NCI-H524 treated with DMSO at 0.1 percent for 48 hours (cell line): ENCODE measurements at places on chromosomes 6 and 20.

GRCh38 chr6:154605882-154606370 lies 95.4 kb upstream of the CNKSR3 start:
- DNase-seq = no peak

DNA sequence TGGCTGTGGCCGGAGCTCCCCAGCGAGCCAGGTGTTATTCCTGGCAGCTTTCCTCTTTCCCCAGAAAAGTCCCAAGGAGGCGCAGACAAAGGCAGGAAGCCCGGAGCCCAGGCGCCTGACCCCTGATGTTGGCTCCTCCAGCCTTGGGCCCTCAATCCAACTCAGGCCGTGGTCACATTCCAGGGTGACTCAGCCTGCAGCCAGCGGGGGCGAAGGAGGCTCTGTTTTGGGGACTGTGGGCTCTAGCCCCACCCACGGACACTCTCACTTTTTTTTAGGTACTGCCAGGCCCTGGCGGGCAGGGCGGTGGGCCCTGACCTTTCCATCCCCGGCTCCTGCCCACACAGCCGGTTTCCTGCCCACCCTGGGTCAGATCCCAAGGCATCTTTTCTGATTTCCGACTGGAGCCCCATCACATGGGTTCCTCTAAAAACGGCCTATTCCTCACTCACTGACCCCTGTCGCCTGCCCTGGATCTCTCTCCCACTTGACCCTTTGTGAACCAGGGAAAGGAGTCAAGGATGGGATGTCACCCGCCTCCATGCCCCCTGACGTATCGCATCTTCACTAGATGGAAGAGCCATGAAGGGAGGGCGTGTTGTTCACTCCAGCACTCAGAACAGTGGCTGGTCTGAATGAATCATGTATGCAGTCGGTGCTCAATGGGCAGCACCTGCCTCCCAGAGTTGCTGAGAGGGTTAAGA lies 5.5 kb downstream of the PTGIS start:
- no peak for DNase-seq

- peak; percentile 25 for DNase-seq
Measured at GRCh38 chr6:111478749-111479148, 4.3 kb downstream of the REV3L start.

GRCh38 chr20:32281711-32282110 lies 4.3 kb downstream of the KIF3B start:
- no peak for DNase-seq

DNA sequence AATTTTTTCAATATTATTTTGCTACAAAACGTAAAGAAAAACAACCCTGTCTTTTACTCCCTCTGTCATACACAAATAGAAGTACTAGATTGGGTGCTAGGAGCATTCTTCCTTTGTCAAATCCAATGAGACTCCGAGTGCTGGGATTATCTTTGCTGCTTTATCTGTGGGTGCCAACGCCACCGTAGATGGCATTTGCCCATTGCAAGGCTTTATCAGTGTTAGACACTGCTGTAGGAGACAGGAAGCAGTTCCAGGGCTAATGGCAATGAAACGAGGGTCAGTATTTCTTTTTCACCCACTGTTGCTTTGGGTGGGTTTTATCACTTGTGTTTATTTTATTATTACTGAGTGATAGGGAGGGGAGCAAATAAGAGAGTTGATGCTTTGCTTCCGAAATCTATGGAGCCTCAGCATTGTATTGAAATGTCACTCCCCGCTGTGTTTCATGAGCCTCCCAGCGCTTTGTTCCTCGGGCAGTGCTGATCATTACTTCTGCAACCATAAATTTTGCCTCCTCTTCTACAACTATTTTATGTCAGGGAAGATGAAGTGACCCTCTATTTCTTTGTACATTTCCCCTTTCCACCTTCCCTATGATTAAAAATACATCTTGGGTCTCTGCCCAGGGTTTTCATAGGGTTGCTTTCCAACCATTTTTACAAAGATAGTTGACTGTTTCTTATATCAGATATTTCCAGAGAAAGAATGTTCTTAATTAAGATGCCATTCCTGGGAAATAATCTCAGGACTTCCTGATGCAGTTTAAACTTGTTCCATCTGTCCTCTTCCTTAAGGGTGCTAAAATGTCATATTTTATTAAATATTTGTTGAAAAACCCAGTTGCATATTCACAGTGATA lies 86.7 kb upstream of the LAMP5 start:
- no peak for DNase-seq

- DNase-seq = no peak
Measured at GRCh38 chr20:14378326-14378725, 40.9 kb upstream of the FLRT3 start.

- DNase-seq = no peak
Measured at GRCh38 chr6:160975162-160975561, 16.4 kb upstream of the MAP3K4 start.

- DNase-seq = no peak
Measured at GRCh38 chr20:39825524-39825923, 863.4 kb downstream of the DHX35 start.

DNA sequence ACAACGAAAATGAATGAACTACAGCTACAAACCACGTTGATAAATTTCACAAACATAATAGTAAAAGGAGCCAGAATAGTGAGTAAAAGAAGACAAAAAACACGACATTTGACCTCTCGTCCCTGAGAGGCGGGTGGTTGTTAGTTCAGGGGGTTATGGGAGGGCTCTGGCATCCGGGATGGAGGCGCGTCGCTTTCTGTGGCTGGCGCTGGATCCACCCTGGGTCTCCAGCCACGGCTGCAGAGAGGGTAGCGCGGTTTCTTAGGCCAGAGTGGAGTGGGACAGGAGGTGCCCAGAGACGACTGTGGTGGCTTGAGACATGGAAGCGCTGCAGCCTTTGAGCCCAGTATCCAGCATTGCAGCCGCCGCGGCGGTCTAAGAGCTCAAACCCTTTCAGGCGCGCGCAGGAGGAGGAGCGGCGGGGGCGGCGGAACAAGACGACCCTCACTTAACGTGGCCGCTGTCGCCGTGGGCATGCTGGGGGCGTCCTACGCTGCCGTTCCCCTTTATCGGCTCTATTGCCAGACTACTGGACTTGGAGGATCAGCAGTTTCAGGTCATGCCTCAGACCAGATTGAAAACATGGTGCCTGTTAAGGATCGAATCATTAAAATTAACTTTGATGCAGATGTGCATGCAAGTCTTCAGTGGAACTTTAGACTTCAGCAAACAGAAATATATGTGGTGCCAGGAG lies 3.7 kb upstream of the ZSCAN23 start:
- DNase-seq = no peak

- DNase-seq = no peak
Measured at GRCh38 chr6:87366072-87366827, 21.6 kb downstream of the C6orf163 start.

DNA sequence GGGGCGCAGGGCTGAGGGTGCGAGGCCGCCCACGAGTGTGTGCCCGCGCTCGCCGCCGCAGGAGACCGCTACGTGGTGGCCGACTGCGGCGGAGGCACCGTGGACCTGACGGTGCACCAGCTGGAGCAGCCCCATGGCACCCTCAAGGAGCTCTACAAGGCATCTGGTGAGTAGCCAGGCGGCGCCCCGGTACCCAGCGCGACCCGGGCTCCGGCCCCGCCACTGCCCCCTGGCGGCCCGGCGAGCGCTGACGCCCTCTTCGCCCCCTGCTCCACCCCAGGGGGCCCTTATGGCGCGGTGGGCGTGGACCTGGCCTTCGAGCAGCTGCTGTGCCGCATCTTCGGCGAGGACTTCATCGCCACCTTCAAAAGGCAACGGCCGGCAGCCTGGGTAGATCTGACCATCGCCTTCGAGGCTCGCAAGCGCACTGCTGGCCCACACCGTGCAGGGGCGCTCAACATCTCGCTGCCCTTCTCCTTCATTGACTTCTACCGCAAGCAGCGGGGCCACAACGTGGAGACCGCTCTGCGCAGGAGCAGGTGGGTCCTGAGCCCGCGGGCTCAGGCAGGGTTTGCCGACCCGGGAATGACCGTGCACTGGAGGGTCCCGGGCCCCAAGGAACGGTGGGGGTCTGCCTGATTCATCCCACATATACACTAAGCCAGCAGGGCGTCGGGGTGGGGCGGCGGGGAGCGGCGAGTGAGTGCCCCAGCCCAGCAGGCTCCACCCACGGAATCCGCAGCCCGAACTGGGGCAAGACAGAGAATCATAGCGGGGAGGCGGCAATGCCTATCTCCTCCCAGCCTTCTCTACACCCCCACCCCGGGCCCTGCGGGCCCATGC lies 17.4 kb downstream of the HSPA12B start:
- DNase-seq = peak; percentile 61
